ENCODE measurements at places on chromosomes 6 and 20.

GRCh38 chr20:483815-484644, 21.7 kb upstream of the TBC1D20 start:
- no peak for DNase-seq

GRCh38 chr6:151661928-151662327, 145.6 kb upstream of the ESR1 start:
- DNase-seq = no peak

- DNase-seq = no peak
Observed at GRCh38 chr20:35465976-35466375, 10.6 kb downstream of the CEP250 start.

- no peak for DNase-seq
Observed at GRCh38 chr6:551405-551804, 105.5 kb downstream of the HUS1B start.

DNA sequence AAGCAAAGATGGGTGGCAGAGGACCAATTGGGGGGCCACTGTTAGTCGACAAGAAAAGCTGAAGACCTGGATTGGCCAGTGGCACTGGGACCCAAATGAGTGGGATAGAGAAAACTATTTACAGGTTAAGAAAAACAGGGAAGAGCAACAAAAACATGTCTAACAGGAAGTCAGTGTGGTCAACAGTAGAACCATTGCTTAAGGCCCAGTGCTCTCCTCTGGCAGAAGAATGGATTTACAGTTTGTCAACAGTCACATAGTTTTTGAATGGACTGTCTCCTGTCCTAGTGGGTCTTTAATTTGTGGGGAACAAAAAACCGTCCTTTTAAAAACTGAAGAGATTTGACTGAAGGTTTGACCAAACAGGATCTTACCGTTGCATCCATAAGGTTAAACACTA, 12.1 kb upstream of the WTAP start:
- peak; percentile 21 for DNase-seq

- no peak for DNase-seq
Observed at GRCh38 chr20:50594591-50595432, 84.6 kb downstream of the PTPN1 start.

- DNase-seq = no peak
Observed at GRCh38 chr6:80449726-80450125, 343.3 kb downstream of the BCKDHB start.

GRCh38 chr20:14984768-14985622, 647.6 kb upstream of the FLRT3 start:
- DNase-seq = no peak

DNA sequence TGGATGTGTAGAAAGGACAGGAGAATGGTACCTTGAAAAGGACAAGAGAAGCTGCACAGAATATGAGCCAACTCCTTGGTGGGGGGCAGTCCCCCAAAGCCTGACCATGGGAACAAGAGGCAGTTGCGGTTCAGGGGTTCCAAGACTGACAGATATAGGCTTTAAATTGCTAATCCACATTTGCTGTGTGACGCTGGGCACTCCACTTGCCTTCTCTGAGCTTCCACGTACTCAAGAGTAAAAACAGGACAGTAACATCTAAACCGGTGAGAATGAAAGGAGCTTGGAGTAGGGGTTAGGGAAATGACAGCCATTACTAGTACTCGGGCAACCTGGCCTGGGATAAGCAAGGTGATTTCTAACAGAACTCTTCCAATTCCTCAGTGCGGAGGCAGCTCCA, 57.9 kb upstream of the LRFN2 start:
- no peak for DNase-seq

Data from AML-193 (cell line).